ENCODE measurements at places on chromosomes 3 and 15.

DNA sequence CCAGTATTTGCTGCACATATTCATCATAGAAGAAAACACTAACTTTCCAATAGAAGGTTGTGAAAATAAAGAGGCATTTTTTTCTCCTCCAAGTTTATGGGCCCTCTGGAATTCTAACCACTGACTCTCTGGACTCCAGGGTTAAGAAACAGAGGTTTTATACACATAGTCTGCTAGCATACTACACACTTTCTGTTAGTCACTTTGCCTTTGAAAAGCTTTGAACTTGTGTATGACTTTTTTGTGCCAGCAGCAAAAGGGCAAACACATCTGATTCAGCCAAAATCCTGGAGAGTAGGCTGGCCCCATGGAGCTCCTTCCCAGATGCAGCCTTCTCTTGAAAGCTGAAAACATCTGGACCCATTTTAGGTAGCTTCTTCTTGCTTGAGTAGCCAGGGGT lies 6.2 kb downstream of the ZIC4 start:
- DNase-seq = no peak

DNA sequence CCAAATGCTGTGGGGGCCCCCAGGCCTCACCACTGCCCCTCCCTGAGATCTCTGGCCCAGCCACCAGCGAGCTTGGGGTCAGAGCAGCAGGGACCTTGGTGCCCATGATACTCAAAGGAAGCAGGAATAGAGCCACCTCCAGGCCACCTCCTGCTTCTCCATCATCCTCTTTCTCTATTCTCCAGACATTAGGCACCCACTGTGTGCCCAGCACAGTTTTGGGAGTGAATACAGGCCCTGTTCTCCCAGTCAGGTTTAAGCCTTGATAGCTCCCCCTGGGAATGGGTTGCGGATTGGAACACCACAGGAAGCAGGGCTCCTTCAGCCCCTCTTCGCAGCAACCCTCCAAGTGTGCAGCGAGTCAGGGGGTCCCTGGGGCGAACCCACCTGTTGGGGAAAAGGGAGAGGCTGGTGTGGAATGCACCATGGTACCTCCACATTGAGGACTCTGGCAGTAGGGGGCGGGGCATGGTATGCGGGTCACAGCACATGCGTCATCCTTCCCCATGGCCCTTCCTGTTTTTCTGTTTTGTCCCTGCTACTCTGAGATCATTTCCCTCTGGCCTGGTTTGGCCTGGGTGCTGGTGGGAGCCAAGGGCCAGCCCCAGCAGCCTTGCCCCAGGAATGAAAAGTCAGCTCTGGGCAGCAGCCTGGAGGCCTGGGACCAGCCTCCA lies 14.2 kb upstream of the SEMA3B start:
- peak; percentile 77 for DNase-seq

DNA sequence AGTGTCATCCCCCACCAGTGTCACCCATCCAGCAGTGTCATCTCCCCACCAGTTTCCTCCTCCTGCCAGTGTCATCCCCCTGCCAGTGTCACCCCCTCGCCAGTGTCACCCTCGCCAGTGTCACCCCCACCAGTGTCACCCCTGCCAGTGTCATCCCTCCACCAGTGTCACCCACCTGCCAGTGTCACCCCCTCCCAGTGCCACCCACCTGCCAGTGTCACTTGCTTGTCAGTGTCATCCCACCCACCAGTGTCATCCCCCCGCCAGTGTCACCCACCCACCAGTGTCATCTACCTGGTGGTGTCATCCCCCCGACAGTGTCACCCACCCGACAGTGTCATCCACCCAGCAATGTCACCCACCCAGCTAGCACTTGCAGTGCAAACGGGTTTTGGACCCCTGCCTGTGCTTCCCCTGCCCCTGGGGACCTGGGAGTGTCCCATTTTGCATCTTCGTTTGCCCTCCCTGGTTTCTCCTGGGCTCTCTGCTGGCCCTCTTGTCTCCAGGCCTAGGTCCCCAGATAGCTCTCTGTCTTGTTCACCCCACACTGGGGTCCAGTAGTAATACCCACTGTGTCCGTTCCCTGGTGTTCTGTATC lies 99.8 kb upstream of the PRR20G start:
- no peak for DNase-seq

DNA sequence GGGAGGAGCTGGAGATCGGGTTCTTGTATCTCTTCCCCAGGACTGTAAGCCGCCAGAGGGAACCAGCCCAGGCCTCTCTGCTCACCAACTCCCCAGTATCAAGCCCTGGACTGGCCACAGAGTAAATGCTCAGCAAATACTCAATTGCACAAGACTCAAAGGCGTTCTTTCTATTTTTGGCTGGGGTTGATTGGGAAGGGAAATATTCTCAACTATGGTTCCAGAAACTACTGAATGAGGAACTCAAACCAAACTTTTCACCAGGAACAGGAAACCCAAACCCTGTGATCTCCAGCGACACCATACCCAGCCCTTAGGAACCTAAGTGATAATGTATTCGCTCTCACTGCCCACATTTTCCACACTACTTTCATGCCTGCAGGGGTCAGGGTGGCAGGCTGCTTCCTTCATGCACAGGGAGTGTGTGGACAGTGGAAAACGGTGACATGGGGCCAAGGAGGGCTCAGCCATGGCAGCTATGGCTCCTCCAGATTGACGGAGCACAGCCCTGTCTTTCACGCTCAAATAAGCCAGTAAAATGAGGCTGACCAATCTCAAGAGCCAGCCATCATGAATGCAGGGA lies 124.7 kb upstream of the RAD18 start:
- peak; percentile 38 for DNase-seq

DNA sequence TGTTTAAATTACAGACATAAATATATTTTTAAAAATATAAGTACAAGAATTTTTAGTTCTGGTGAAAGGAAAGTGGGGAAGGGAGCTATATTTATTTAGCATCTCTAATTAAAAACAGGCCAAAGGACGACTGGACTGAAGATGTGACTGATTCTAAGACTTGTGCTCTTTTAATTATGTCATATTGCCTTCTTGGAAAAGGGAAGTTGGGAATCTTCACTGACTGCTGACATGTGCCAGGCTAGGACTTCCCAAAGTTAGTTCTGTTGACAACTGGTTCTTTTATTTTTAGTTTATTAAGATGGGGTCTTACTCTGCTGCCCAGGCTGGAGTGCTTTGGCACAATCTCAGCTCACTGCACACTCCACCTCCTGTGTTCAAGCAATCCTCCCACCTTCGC lies 13.5 kb downstream of the CNOT10 start:
- DNase-seq = no peak

DNA sequence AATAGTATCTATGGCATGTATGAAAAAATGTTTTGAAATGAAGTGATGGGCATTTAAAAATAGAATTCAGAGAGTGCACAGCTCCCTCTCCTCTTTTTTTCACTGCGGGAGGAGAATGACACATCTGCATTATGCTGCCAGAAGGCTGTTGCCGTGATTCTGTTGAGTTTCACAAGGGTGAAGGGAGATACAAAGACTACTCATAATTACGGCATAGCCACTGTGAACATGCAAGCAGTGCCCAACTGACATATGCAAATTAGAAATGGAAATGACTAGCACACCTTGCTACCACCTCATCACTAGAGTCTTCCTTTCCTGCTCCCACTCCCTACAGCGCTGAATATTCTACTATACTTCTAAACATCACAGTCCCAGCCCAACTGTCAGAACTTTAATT lies 20.1 kb downstream of the IFT57 start:
- no peak for DNase-seq

GRCh38 chr3:87996882-87997281 lies 61.9 kb downstream of the CGGBP1 start:
- DNase-seq = no peak

- DNase-seq = no peak
Measured at GRCh38 chr3:114308830-114309229, 15.0 kb downstream of the TIGIT start.

DNA sequence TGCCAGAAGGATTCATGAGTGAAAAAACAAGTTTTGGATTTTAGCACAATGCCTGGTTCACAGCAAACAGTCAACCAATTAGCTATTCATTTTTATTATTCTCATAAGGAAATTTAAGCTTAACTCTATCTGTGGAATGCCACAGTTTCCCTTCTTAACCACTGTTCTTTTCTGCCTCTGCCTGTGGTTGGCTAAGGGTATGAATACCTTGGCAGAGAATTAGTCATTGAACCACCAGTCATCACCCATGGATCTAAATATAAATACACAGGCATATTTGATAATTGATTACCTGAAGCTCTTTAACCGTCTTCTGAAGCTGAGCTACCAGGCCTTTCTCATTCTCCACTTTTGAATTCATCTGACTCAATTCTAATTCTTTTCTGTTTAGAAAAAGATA lies 79.9 kb downstream of the MYH15 start:
- DNase-seq = no peak

- no peak for DNase-seq
Measured at GRCh38 chr3:147380977-147381376, 25.4 kb downstream of the ZIC4 start.

DNA sequence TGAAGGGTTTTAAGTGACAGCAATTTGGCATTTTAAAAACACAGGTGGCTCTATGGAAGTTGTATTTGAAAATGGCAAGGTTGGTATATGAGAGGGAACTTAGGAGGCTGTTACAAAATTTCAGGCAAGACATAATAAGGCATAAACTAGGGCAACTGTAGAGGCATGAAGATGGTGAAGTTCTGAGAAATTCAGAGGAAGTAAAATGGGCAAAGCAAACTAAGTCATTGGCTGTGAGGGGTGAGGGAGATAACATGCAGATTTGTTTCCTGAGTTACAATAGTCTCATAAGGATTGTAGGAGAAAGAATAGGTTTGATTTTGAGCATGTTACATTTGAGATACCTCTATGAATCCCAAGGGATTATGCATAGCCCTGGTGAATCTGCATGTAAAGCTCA lies 302.9 kb upstream of the ARHGEF26 start:
- no peak for DNase-seq

GRCh38 chr3:136818191-136818768 lies 646 bp upstream of the SLC35G2 start:
- DNase-seq = no peak

GRCh38 chr15:75732809-75733451 lies 20.3 kb upstream of the CSPG4 start:
- no peak for DNase-seq

- DNase-seq = no peak
Measured at GRCh38 chr3:87084868-87085267, 93.9 kb upstream of the VGLL3 start.

DNA sequence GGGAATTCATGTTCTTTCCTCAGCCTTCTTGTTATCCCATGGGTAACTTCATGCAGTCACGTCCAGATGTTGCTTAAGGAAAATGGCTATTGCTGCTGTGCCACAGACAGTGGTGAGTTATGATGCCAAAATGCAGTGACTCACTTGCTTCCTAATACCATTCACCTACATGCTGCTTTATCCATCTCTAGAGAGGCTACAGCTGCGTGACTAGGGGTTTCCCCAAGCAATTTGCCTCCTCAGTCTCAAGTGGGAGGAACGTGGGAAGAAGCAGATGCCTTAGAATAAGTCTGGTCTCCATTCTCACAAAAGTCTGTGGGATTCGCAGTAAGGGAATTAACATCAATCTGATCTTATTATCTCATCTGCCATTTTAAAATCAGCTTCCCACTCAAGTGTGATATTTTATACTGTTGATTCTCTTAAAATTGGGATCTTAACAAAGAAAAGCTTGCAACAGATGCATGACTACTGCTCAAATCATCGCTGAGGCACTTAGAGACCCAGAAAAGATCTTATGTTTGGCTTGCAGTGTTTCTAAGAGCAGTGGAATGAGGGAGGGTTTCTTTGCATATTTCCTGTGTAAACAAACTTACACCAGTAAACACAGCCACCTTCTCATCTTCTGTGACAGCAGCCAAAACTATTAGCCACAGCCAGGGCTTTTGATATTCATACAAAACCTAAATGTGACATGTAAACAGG lies 62.0 kb upstream of the ACP3 start:
- DNase-seq = no peak

- DNase-seq = no peak
Measured at GRCh38 chr3:126952261-126952982, 30.5 kb upstream of the PLXNA1 start.

DNA sequence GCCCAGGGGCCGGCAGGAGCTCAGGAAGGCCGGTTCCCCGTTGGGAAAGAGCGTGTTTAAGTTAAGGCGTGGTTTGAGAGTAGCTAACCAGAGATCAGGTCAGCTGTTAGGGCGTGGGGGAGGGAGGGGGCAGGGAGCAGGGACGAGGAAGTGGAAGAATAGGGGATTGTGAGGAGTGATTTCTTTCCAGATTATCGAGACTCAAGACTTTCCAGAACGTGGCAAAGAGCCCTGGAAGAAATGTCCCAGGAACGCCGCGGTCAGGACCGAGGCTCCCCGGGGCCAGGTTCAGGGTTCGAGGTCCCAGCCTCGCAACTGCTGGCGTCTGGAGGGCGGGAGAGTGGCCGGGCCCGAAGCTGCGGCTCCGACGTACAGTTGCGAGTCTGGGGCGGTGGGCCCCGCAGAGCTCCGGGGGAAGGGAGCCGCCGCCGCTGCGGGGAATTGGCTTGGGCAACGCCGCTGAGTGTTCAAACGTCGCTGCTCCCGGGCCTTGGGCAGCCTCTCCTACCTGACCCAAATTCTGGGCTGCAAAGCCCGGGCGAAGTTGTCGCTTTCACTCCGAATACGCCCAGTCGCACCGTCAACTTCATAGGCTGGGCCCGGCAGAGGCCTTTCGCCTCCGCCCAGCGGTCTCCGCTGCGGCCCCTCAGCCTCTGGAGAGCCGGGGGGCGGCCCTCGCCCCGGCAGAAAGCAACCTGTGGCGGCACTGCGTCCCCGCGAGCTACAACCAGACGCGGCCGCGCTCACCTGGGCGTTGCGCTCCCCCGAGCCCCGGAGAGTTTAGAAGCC lies 9.5 kb downstream of the ISL2 start:
- no peak for DNase-seq

GRCh38 chr3:161171113-161171512 lies 50.0 kb upstream of the NMD3 start:
- DNase-seq = no peak

DNA sequence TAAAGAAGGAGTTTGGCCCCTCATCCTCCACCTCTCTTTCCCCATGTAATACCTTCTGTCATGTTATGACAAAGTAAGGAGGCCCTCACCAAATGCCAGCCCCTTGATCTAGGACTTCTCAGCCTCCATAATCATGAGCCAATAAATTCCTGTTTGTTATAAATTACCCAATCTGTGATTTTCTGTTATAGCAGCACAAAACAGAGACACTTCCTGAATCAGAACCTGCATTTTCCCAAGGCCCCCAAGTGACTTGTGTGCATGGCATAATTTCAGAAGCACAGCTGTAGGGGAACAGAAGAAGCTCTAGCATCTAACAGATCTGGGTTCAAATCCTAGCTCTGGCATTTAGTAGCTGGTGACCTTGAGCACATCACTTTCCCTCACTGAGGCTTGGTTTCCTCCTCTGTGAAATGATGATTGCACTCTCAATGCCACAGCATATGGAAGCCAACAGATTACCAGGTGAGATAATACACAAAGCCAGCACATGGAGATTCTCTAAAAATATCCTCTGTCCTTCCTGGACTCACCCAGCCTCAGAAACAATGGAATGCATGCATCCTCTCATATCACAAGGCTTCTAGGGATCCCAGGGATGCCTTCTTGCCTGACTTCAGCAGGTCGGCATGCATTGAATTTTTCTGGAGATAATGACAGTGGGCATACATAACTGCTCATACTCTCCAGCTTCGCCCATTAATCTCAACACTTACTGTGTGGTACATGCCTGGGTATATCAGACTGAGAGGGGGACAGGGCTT lies 26.3 kb downstream of the TLNRD1 start:
- DNase-seq = no peak

Measured in HL-60 (cell line).